ENCODE measurements at places on chromosomes 12 and 14. TPM values are rescaled to one million over a fixed set of nuclear protein-coding genes. Genes with fewer than 3 reads are reported as not detected.

FSCB gene
- not detected for polyA plus RNA-seq

ZNF268 gene
- 23.2 TPM for polyA plus RNA-seq

GRCh38 chr12:80670214-80670613 lies 37.2 kb upstream of the MYF6 start:
- H3K4me1 ChIP-seq: no peaks in the 10 kb centered on the region
- H3K27ac ChIP-seq: no peak overlapping the region
- DNase-seq: no peak

- no peaks in the 10 kb centered on the region for H3K36me3 ChIP-seq
- no peak overlapping the region for H3K27ac ChIP-seq
- H3K4me1 ChIP-seq: no peaks in the 10 kb centered on the region
- DNase-seq: no peak
- H3K27me3 ChIP-seq: no peaks in the 10 kb centered on the region
These were observed 24.9 kb downstream of the SAMD4A start for GRCh38 chr14:54591866-54592265.

DNA sequence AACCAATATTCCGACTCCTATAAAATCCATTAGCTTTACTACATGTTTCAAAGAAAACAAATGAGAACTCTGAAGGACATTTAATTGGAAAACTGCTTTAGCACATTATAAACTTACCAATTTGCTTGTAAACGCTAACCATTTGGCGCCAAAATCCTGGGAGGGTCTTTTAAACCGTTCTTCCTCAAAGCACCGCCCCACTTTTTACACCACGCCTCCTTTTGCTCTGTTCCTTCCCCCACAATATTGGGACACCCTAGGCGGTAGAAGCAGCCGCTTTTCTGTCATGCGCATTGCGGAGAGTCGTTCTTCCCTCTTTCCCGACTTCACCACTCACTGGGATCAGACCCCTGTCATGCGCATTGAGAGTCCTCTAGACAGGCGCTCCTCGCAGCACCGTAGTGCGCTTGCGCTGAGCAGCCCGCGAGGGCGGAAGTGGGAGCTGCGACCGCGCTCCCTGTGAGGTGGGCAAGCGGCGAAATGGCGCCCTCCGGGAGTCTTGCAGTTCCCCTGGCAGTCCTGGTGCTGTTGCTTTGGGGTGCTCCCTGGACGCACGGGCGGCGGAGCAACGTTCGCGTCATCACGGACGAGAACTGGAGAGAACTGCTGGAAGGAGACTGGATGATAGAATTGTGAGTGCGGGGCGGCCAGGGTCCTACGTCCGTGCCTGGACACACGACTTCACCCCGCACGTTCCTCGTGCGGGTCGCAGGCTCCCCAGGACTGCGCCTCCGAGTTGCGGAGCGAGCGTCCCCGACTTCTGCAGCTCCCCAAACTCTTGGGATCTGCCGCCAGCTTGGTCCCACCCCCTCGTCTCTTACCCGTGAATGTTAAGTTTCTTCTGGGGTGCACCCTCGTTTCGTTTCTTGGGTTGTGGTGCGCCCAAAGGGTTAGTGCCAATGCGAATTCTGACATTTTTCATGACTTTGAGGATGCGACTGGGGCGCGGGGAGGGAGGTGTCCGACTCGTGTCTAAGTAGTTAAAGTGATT lies at the start of gene TMX1:
Gene TMX1, plus strand, starts transcription at position 435 of the 991 bp plus-strand sequence. Its CDS starts 46 bp downstream, at position 481.
- peak; percentile 99 for DNase-seq
- peaks cover 9% of the 10 kb centered on the region for H3K36me3 ChIP-seq
- H3K4me1 ChIP-seq: no peaks in the 10 kb centered on the region
